Naive thymus-derived CD4-positive, alpha-beta T cell (primary cell): ENCODE measurements at places on chromosomes 6 and 20.
A peak's percentile ranks its signal among the peaks of the same experiment; 100 is the strongest.

DNA sequence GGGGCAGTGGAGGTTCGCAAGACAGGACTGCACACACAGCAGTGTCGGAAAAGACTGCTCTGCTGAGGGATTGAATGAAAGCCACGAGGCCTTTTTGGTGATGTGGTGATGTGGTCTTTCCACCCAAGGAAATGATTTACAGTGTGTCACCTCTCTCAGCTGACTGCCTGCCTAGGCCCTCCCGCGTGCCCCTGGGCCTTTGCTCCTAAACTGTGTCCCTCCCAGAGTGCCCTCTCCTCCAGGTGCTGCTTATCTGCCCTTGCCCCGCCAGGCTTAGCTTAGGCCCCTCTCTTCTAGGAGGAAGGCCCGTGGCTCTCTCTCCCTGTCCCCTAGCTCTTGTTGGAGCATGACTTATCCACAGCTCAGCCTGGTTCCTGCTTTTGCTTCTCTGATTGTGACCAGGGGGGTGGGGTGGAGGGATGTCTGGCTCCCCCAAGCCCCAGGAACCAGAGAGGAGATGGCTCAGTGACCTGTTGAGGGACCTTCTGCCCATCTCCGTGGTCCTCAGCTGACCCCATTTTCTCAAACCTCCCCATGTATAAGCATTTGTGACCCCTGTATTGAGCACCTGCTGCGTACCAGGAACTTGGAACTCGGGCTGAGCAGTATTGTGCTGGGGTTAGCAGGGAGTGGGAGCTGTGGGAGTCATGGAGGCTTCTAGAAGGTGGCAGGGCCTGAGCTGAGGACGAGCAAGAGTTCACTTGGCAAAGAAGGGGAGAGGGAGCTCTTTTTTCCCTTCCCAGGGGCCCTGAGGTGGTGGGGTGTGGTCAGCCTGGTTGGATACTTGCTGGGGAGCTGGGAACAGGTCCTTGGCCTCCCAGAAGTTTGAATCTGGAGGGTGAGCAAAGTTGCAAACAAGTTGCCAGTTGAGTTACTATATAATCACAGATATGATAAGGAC, 2.2 kb downstream of the SRC start:
- DNase-seq = no peak
- no peak overlapping the region for H3K27ac ChIP-seq

DNA sequence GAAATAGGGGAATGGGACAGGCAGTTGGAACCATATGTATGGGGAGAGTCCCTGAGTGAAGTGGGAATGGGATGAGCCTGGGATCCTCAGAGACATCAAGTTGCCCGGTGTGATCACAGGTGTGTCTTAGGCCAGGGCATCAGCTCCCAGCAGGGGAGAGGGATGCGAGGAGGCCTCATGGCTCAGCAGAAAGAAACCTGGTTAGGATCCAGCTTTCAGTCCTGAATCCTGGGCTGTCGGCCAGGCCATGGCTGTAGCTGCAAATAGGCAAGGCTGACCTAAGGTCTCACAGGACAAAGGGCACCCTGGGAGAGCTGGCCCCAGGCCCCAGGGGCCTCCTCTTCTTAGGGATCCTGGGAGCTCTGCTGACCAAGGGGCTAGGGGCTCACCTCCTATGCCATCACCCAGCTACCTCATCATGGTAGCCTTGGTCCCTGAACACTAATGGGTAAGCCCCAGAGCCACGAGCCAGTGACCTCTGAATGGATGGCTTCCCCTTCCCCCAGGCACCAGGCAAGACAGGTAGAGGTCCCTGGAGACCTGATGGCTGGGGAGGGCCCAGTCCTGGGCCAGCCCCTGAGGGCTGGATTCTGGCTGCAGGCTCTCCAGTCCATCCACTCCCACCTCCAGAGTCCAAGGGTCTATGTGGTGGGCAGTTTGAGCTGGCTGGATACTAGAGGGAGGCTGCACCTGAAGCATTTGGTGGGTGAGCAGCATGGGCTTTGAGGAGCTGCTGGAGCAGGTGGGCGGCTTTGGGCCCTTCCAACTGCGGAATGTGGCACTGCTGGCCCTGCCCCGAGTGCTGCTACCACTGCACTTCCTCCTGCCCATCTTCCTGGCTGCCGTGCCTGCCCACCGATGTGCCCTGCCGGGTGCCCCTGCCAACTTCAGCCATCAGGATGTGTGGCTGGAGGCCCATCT, at the start of gene SLC22A7:
SLC22A7 (plus strand) TSS at position 617 of the 921 bp plus-strand sequence; CDS start at position 716, 99 bp downstream.
- H3K27me3 ChIP-seq = no peaks in the 10 kb centered on the region
- no peaks in the 10 kb centered on the region for H3K4me1 ChIP-seq
- no peak within 1 kb of the TSS for H3K27ac ChIP-seq
- no peak within 1 kb of the TSS for H3K4me3 ChIP-seq

GRCh38 chr6:33599413-33599938, 19.4 kb upstream of the BAK1 start:
- DNase-seq = no peak
- H3K36me3 ChIP-seq = no peaks in the 10 kb centered on the region
- no peaks in the 10 kb centered on the region for H3K27me3 ChIP-seq
- no peak overlapping the region for H3K4me3 ChIP-seq

- H3K27me3 ChIP-seq = no peaks in the 10 kb centered on the region
- no peaks in the 10 kb centered on the region for H3K36me3 ChIP-seq
- DNase-seq = no peak
- no peak overlapping the region for H3K27ac ChIP-seq
- no peak overlapping the region for H3K4me3 ChIP-seq
These were observed 2.6 kb downstream of the TRAF3IP2 start for GRCh38 chr6:111603040-111603439.

- no peaks in the 10 kb centered on the region for H3K36me3 ChIP-seq
- no peak overlapping the region for H3K4me3 ChIP-seq
- no peaks in the 10 kb centered on the region for H3K4me1 ChIP-seq
- no peak for DNase-seq
- H3K27ac ChIP-seq = no peak overlapping the region
- H3K27me3 ChIP-seq = no peaks in the 10 kb centered on the region
These were observed 450.7 kb upstream of the OPRM1 start for GRCh38 chr6:153588330-153588729.

DNA sequence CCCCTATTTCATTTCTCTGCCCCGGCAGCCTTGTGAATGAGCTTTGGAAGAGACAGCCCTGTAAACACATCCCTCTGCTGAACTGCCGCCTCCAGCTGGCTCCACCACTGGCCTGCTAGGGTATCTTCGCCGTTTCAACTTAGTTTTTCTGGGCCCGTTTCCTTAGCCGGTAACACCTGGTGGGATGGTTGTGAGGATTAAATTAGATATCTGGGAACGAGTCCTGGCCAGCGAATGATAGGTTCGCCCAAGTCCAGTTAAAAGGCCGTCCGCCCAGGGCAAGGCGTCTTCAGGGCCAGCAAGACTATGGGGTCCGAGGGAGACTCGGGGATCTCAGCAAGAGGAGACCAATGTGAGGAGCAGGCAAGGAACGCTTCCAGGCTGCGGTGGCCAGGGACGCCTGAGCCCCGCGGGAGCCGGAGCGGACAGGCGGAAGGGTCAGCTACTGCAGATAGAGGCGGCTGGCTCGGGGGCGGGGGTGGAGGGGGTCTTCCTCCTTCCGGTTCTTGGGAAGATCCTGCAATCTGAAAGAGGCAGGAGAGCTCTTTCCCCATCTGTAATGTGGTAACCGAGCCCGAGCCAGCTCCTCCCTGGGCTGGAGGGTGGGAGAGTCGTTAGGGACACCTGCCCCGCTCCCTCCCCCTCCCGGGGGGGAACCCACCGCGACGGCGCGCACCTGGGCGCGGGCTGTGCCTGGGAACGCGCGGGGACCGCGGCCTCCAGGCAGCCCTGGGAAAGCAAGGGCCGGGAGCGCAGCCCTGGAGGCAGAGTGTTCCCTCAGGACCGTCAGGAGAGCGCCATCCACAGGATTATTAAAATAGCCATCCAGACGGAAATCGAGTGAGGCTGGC, 4.5 kb upstream of the PTCRA start:
- H3K36me3 ChIP-seq = no peaks in the 10 kb centered on the region
- no peak for DNase-seq
- no peaks in the 10 kb centered on the region for H3K27me3 ChIP-seq

DNA sequence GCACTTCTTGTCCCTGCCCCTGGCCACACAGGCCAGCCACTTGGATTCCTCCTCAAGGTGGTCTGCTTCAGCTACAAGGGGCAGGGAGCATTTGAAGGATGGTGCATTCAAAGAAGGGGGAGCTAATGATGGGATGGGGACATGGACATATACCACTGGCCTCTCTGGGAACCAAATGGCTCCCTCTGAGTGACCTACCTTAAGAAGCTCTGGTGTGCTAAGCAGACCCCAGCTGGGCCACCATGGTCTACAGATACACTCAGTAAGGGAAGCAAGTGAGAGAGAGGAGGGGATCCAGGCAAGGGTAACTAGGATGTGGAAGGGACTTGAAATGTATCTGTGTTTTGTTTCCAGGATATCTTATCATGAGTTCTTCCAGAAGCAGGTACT, 62.4 kb downstream of the TTI1 start:
- no peak overlapping the region for H3K27ac ChIP-seq
- H3K36me3 ChIP-seq = no peaks in the 10 kb centered on the region
- H3K27me3 ChIP-seq = no peaks in the 10 kb centered on the region
- DNase-seq = no peak
- no peaks in the 10 kb centered on the region for H3K4me1 ChIP-seq
- no peak overlapping the region for H3K4me3 ChIP-seq

DNA sequence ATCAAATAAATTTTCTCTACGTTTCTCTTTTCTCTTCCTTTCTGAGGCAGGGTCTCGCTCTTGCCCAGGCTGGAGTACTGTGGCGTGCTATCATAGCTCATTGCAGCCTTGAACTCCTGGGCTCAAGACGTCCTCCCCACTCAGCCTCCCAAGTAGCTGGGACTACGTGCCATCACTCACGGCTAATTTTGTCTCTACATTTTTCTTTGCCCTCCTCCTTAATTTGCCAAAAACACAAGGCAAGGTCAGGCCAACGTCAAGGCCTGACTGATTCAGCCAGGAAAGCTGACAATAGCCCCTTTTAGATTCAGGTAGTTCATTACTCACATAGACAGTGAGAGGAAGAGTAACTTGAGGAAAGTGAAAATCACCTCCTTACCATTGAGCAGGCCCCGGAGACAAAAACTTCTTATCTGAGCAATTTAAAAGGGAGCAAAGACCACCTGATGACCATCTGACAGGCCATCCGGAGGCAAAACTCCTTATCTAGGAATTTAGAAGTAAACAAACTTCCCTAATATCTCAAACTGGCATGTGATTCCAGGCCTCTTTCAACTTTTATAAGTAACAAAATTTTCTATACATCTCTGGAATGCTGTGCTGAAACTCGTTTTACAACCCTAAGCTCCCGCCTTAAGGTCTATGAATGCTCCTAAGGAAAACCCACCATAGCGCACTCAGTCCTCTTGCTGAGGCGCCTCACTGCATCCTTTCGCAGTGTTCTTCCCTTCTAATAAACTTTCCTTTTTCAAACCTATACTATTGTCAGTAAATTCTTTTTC, 42.1 kb upstream of the SRPK1 start:
- no peaks in the 10 kb centered on the region for H3K4me1 ChIP-seq
- no peak overlapping the region for H3K27ac ChIP-seq
- no peak for DNase-seq
- H3K36me3 ChIP-seq = no peaks in the 10 kb centered on the region
- no peak overlapping the region for H3K4me3 ChIP-seq

DNA sequence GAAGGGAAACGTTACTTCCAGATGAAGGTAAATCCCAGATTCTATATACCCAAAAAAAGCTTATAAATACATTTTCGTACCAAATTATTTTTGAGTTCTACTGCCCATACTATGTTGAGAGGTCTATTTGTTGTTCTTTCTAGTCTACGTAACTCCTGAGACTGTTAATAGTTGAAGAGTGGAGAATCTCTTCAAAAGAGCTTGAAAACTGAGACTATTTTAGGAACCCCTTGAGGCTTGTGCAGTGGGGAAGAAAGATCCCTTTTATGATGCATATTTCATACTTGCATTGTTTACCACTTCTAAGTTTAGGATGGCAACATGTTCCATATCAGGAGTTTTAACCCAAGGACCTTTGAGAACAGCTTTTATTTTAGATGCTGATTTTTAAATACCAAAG, 245.0 kb downstream of the TMEM242 start:
- H3K27me3 ChIP-seq = no peaks in the 10 kb centered on the region
- no peaks in the 10 kb centered on the region for H3K36me3 ChIP-seq
- no peak overlapping the region for H3K27ac ChIP-seq
- H3K4me1 ChIP-seq = peaks cover 11% of the 10 kb centered on the region
- no peak for DNase-seq

DNA sequence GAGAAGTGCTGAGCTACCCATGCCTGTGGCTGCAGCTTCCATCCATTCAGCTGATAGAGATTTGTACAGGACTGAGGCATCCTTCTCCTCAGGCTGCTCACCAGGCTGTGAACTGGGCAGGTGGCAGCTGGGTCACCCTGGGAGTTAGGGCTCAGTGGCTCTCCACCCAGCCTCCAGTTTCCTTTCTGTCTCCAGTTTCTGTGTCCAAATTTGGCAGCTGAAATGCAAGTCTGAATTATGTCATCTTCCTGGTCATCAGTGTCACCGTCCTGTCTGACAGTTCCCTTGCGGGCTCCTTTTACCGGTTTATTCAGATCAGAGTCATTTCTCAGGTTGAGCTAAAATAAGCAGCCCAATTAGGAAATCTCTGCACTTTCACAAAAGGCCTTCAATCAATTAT, 93.3 kb downstream of the EDN1 start:
- no peak for DNase-seq
- H3K4me3 ChIP-seq = no peak overlapping the region
- no peak overlapping the region for H3K27ac ChIP-seq
- no peaks in the 10 kb centered on the region for H3K27me3 ChIP-seq
- H3K4me1 ChIP-seq = no peaks in the 10 kb centered on the region

GRCh38 chr20:10671919-10672623, 1.7 kb downstream of the JAG1 start:
- H3K4me3 ChIP-seq = peak overlapping the region; percentile 30
- no peaks in the 10 kb centered on the region for H3K36me3 ChIP-seq
- DNase-seq = no peak
- H3K27me3 ChIP-seq = peaks cover 11% of the 10 kb centered on the region

- no peak overlapping the region for H3K27ac ChIP-seq
- no peak overlapping the region for H3K4me3 ChIP-seq
- no peaks in the 10 kb centered on the region for H3K36me3 ChIP-seq
- H3K27me3 ChIP-seq = no peaks in the 10 kb centered on the region
These were observed 345.2 kb downstream of the GJA1 start for GRCh38 chr6:121780325-121781321.

- no peaks in the 10 kb centered on the region for H3K36me3 ChIP-seq
- H3K27ac ChIP-seq = no peak overlapping the region
- H3K4me1 ChIP-seq = no peaks in the 10 kb centered on the region
These were observed 44.5 kb upstream of the TULP1 start for GRCh38 chr6:35557239-35557638.

- H3K36me3 ChIP-seq = no peaks in the 10 kb centered on the region
- H3K27me3 ChIP-seq = no peaks in the 10 kb centered on the region
- DNase-seq = no peak
- no peak overlapping the region for H3K4me3 ChIP-seq
These were observed 11.9 kb upstream of the NSFL1C start for GRCh38 chr20:1478566-1478965.
